ENCODE measurements at places on chromosomes 16 and 17.

GRCh38 chr17:40442392-40443195, 656 bp upstream of the IGFBP4 start:
- DNase-seq: no peak

GRCh38 chr16:870856-871561, 70.5 kb upstream of the GNG13 start:
- DNase-seq: no peak

DNA sequence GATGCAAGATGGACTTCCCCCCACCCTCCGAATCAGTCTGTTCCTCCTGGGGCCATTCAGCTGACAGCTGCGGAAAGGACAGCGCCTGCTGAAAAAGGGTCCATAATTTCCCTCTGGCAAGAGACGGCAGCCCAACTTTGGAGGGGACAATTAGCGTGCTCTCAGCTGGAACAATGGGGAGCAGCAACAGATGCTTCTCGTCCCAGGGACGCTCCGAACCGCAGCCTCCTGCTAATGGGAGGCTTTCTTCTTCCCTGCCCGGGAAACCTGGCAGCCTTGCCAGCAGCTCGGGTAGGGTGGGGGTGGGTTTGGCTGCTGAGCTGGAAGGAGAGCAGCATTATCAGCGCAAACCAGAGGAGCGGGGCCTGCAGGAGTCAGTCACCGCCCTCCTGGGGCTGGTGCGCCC, 500.0 kb upstream of the SALL1 start:
- peak; percentile 22 for DNase-seq

DNA sequence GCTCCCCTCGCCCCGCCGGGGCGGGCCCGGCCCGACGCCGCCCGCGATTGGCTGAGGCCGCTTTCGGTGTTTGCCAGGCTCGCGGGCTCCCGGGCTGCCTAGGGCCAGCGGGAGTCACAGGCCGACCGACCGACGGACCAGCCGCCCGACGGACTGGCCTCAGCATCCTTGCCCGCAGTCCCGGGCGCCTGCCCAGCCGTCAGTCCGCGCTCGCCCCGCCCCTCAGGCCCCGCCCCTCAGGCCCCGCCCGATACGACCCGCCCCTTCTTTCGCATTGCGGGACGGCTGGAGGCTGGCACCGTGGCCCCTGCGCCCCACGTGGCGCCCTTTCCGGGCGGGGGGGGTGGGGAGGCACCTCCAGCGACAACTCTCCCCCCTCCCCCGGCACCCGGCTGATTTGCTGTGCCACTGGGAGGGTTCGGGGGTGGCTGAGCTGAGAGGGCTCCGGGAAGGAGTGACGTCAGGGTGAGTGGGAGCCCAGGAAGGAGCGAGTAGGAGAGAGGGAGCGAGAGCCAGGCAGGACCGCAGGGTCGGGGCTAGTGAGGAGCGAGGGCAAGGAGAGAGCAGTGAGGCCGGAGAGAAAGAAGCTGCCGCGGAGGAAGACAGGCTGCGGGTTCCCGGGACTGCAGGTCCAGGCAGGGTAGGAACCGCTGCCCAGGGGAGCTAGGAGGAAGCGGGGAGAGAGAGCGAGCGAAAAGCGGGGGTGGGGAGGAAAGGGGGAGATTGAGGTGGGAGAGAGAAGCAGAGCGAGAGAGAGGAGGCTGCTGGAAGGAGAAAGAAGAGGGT, at the start of gene ASPHD1:
Gene ASPHD1 (plus strand): TSS at position 387 of the 786 bp plus-strand sequence. CDS start 484 bp downstream, outside the sequence.
- DNase-seq: peak; percentile 55

- DNase-seq: no peak
These were observed 671.2 kb downstream of the CDH8 start for GRCh38 chr16:61364990-61365389.

- DNase-seq: no peak
These were observed 27.1 kb downstream of the CDK5RAP3 start for GRCh38 chr17:47998044-47998443.

DNA sequence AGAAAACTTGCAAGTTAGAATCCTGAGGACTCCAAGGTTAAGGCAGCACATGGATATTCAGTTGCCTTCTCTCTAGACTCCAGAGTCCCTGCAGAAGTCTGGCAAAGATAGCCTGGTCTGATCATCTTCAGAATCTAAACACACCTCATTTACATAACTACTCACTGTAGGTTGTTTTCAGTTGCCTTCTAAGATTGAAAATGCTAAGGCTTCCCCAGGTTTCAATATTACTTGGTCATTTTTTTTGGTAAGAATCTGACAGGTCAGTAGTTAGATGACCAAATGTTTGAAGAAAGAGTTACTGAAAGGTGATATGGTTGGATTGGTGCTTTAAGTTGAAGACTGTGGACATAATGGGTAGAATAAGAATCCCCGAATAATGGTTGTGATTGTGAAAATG, 205.4 kb upstream of the KCNJ16 start:
- DNase-seq: no peak

- DNase-seq: peak; percentile 58
These were observed 27.8 kb upstream of the GHDC start for GRCh38 chr17:42221886-42222745.

DNA sequence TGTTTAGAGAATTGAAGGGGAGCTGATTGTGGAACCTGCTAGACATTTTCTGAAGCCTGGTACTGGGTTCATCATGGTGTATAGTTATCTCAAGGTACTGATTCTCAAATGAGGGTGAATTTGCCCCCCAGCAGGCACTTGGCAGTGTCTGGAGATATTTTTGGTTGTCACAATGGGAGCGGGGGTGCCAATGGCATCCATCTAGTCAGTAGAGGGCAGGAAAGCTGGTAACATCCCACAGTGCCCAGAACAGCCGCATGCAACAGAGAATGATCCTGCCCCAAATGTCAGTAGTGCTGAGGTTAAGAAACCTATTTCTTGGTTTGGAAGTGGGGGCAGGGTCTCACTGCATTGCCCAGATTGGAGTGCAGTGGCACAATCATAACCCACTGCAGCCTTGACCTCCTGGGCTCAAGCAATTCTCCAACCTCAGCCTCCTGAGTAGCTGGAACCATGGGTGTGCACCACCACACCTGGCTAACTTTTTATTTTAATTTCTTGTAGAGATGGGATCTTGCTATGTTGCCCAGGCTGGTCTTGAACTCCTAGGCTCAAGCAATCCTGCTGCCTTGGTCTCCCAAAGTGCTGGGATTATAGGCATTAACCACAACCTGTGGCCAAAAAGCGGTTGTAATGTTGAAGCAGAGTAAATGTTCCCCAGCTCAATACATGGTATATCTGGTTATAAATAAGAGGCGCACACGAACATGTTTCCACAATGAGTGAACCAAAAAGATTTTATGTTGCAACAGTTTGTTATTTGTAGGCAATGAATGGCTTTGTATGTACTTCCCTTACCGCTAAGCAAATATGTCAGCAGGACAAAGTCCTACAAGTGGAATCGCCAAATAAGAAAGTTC, 46.4 kb upstream of the EEF2KMT start:
- no peak for DNase-seq

DNA sequence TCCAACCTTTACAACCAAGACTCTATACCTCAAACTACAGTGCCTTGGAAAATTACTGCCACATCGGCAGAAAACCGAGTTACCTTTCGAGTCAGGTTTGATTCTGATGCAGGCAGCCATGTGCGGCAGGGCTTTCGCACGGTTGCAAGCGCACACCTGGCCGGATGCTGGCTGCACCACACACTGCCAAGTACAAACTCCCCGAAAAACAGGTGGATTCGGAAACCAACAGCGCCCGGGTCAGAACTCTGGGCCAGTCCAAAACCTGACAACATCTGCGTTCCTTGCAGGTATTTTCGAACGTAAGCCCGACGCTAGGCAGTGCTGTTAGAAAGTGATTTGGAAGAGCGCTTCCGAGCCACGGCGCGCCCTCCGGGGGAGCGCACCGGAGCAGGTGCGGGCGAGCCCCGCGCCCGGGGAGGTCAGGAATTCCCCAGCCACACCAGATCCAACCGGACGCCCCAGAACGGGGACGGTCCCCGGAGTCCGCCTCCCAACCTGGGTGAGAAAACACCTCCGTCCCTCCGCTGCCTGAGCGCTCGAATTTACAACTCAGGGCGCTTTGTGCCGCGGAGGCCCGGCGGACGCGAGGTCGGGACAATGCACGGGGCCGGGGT, 1.2 kb downstream of the USP7 start:
- peak; percentile 43 for DNase-seq

DNA sequence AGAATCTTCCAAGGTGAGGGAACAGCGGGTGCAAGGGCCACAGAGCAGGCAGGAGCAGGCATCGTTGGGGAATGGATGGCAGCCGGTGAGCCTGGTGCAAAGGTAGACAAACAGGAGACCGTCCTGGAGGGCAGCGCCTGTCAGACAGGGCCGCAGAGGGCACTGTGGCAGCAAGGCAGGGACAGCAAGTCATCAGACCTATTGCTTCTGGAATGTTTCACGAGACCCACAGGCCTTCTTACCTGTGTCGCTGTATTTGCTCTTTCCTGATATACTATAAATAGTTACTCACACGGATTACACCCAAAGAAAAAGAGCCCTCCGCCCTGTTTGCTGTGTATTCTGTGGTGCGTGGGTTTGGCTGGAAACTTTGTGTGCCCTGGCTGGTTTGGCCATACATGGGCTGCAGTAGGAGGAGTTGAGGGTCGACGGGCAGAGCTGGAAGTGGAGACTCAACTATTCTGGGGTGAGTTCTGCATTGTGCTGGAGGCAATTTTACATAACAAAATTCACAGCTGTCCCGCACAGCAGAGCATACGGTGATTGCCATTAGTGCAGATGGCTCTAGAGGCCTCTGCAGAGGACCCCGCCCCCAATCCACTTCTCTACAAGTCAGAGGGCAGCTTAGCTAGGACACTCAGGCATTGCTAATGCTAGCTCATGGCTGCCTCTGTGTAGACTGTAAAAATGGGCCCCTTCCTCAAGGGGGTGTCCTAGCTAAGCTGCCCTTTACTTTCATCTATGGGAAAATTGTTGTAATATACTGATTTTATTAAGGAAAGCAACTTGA, 18.6 kb upstream of the POLR3E start:
- DNase-seq: no peak

- no peak for DNase-seq
These were observed 2.1 kb downstream of the CPPED1 start for GRCh38 chr16:12801511-12802042.

DNA sequence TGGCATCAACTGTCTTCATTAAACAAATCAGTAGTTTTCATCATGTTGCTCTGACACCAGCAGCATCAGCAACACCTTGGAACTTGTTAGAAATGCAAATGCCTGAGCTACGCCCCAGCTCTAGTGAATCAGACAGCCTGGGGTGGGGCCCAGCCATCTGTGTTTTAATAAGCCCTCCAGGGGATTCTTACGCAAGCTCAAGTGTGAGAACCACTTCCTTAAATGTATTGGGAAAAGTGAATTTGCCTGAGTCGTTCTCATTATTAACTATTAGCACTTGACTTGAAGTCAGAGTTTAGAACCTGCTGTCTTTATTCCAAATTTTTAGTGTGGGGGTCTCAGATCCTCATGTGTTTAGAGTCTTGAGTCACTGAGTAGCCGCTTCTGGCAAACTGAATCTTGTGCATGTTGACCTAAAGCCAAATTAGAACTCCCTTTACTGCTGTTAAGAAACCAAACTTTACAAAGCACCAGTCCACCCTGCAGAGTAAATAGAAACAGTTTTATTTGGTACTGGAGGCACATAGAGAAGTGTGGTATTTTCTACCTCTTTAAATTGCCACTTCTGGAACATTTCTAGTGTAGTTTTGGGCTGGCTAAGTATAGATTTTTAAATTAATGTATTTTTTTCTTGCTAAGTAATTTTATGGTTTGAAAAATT, 137.4 kb upstream of the COX10 start:
- peak; percentile 50 for DNase-seq

DNA sequence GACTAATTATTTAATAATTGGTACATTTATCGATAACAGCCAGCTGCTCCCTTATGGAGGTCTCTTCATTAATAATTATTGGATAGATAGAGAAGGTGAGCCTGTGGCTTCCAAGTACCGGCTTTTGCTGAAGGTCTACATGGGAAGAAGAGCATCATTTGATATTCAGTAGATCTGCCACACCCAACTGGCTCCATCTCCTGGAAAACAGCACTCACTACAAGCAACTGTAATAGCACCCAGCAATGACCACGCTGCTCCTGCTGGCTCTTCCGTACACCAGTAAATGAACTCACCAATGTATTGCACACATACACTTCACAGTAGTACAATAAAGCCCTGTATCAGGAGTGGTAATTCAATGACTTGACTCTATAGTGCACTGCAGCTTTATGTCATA, 19.5 kb downstream of the MARVELD3 start:
- no peak for DNase-seq

GRCh38 chr16:84718-85406, 6.8 kb downstream of the MPG start:
- DNase-seq: peak; percentile 63

GRCh38 chr17:39928858-39929645, 1.5 kb downstream of the LRRC3C start:
- DNase-seq: no peak

- no peak for DNase-seq
These were observed 74.9 kb upstream of the ZNF423 start for GRCh38 chr16:49930841-49931240.

DNA sequence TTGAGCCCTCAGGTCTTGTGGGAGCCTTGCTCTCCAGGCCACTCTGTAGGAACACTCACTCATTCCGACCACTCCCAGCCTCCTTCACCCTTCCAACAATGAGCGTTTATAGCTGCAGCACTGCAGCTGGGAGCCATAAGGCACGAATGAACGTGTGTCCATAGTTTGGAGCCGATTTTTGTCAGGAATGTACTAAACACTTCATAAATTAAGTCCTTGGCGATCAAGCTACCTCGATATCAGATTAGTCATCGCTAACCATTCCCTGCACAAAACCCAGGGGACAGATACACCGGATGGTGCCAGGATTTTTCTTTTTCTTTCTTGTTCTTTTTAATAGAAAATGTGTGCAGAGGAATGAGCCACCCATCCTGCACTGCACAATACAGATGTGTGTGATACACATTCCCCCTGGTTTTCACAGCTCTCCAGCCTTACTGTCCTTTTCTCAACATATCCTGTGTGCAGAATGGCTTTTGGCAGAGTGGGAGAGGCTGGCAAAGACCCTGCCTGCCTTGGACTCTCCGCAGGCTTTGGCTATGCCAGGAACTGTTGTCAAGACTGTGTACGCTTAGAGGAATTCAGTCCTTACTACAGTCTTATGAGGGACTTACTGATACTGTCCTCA, 68.4 kb upstream of the ELAC2 start:
- no peak for DNase-seq

GRCh38 chr16:75304521-75305363, 53.3 kb upstream of the BCAR1 start:
- no peak for DNase-seq
